Neural progenitor cell (in vitro differentiated cells): ENCODE measurements at places on chromosomes 3 and 15. TPM values are rescaled to one million over a fixed set of nuclear protein-coding genes. Genes with fewer than 3 reads are reported as not detected.

The PRR20G gene
- not detected in 2 replicates for total RNA-seq

The SHQ1 gene
- 18.5 and 21.3 TPM in 2 replicates for total RNA-seq

The GPR62 gene
- total RNA-seq, result 0.21 TPM in 1 of 2 replicates, not detected in the other

The ACKR2 gene
- total RNA-seq, result not detected in 2 replicates

The ATP2B2 gene
- total RNA-seq, result 0.03 TPM in 1 of 2 replicates, not detected in the other

The RLBP1 gene
- 1.3 and 2.6 TPM in 2 replicates for total RNA-seq

The ZNF774 gene
- 1.9 and 8.3 TPM in 2 replicates for total RNA-seq

GRCh38 chr3:188125076-188125475, 28.9 kb upstream of the LPP start:
- DNase-seq, result no peak

GRCh38 chr3:113802795-113803455, 35.7 kb upstream of the GRAMD1C start:
- no peak for DNase-seq

GRCh38 chr3:10982782-10983181, 9.8 kb upstream of the SLC6A1 start:
- no peak for DNase-seq
